ENCODE measurements at places on chromosomes 7 and 10. TPM values are rescaled to one million over a fixed set of nuclear protein-coding genes. Genes with fewer than 3 reads are reported as not detected.

DNA sequence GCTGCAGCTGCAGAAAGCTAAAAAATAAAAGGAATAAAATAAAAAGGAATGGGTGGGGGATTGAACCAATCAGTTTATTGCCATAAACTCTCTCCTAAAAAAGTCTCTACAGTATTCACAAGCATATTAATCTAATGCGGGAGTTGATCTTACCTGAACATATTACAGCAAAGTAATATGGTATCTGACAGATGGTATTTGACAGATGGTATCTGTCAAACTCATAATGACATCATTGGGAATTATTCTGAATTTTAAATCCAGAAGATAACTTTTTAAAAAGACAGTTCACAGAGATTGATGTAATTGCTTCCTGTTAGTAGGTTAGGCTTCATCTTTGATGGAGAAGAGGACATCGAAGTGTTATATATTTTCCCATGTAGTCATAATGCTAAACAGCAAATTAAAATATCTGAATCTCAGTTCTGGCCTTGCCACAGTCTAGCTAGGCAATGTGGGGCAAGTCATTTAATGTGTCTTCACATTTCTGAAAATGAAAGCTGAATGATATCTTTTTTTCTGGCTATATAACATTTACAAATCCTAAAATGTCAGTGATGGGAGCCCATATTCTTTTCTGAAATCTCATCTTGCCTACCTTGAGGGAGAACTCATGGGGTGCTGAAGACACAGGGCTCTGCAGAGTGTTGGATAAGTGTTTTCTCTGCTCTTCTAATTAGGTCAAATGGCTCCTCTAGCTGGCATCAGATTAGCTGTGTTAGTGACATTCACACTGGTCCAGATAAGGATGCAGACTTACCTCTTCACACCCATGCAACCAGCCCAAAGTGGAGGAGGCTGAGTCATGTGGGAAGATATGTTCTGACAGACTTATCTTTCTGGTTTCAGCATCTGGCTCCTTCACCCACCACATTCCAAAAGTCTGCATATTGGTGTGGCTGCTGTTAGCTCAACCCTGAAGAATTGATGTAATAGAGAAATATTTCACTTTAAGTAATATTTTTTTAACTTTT lies 2.1 kb upstream of the LIPM start:
- no peaks in the 10 kb centered on the region for H3K36me3 ChIP-seq
- no peak for DNase-seq
- H3K27ac ChIP-seq: no peak overlapping the region
- peaks cover 14% of the 10 kb centered on the region for H3K4me1 ChIP-seq

- DNase-seq: no peak
- no peak overlapping the region for H3K27ac ChIP-seq
- H3K36me3 ChIP-seq: no peaks in the 10 kb centered on the region
- H3K27me3 ChIP-seq: no peaks in the 10 kb centered on the region
- H3K4me3 ChIP-seq: no peak overlapping the region
These were observed 174.6 kb upstream of the ITGB1 start for GRCh38 chr10:33132626-33133025.

- no peak overlapping the region for H3K27ac ChIP-seq
- peaks cover 78% of the 10 kb centered on the region for H3K27me3 ChIP-seq
- no peaks in the 10 kb centered on the region for H3K4me1 ChIP-seq
- H3K36me3 ChIP-seq: no peaks in the 10 kb centered on the region
- no peak overlapping the region for H3K4me3 ChIP-seq
These were observed 6.5 kb downstream of the PTF1A start for GRCh38 chr10:23198610-23198939.

DNA sequence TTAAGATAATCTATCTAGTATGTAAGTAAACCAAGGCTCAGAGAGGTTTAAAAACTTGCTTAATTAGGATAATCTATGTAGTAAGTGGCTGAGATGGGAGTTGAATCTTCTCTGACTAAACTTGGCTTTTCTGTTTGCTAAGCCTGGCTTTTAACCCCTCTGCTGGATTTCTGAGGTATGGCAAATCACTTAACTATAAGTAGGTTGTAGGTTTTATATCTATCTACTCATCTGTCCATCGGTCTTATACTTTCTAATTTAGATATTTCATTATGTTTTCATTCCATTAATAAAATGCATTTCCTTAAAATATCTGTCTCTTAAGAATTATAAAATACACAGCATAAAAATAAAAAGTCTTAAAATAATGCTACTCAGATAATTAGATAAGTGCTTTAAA lies 59.4 kb downstream of the ST7 start:
- H3K27ac ChIP-seq: no peak overlapping the region
- no peaks in the 10 kb centered on the region for H3K36me3 ChIP-seq
- peaks cover 38% of the 10 kb centered on the region for H3K27me3 ChIP-seq

DNA sequence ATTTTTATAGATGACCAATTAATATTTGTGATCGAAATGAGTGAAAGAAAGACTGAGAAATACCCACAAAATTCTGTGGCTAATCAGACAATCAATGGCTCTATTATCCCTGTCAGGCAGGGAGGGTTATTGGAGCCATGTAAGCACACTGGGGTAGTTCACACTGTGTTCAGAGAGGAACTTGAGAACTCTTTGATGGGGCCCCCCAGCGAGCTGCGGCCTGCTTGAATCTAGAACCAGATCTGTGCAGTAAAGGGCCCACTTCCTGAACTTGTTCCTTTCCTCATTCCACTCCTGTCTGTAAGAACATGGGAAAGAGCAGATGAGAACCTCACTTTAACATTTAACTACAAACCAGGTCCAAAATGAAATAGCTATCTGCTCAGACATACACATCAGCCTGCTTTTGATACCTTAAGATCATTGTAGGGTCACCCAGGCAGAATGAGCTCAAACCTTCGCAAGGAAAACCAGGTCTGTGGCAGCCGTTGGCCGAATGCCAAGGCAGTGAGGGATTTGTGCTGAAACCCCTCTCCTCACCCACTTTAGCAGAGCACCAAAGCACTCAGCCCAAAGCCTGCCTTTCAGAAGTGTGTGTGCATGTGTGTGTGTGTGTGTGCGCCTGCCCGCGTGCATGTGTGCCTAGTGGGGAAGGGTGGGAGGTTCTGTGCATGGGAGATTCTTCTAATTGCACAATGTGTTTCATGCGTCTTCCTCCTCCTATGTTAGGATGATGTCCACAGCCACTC lies 365.6 kb upstream of the MGMT start:
- no peak overlapping the region for H3K4me3 ChIP-seq
- peaks cover under 1% of the 10 kb centered on the region for H3K27me3 ChIP-seq
- peaks cover 18% of the 10 kb centered on the region for H3K4me1 ChIP-seq
- H3K36me3 ChIP-seq: no peaks in the 10 kb centered on the region
- no peak overlapping the region for H3K27ac ChIP-seq
- no peak for DNase-seq

GRCh38 chr7:16616122-16616521 lies 29.4 kb downstream of the ANKMY2 start:
- peaks cover 18% of the 10 kb centered on the region for H3K4me1 ChIP-seq
- H3K27me3 ChIP-seq: no peaks in the 10 kb centered on the region
- H3K4me3 ChIP-seq: no peak overlapping the region
- H3K27ac ChIP-seq: no peak overlapping the region
- DNase-seq: no peak
- H3K36me3 ChIP-seq: peaks cover 14% of the 10 kb centered on the region

- no peaks in the 10 kb centered on the region for H3K4me1 ChIP-seq
- no peaks in the 10 kb centered on the region for H3K36me3 ChIP-seq
- no peaks in the 10 kb centered on the region for H3K27me3 ChIP-seq
- DNase-seq: no peak
These were observed 49.3 kb downstream of the TPK1 start for GRCh38 chr7:144786522-144786921.

DNA sequence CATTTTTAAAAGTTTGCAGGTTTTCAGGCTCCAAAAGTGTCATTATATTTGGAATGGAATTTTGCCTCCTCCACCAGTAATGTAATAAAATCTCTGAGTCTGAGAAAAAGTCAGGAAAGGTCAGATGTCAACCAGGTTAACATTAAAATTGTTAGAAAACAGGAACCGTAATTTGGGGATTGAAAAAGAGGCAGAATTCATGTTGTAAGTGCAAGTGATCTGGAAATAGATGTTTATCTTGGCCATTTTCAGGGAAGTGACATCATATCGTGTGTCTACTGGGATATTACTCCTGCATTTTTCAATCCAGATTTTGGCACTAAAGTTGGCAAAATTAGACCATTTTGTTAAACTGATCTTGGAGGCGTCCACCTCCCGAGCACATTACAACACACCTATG lies 428.5 kb upstream of the MGMT start:
- H3K36me3 ChIP-seq: no peaks in the 10 kb centered on the region
- H3K4me1 ChIP-seq: peaks cover 34% of the 10 kb centered on the region
- no peak for DNase-seq
- H3K27ac ChIP-seq: no peak overlapping the region
- peaks cover 17% of the 10 kb centered on the region for H3K27me3 ChIP-seq

- H3K36me3 ChIP-seq: no peaks in the 10 kb centered on the region
- no peak for DNase-seq
- peaks cover 25% of the 10 kb centered on the region for H3K27me3 ChIP-seq
- H3K4me3 ChIP-seq: no peak overlapping the region
These were observed 6.9 kb downstream of the TMEM130 start for GRCh38 chr7:98862716-98863420.

DNA sequence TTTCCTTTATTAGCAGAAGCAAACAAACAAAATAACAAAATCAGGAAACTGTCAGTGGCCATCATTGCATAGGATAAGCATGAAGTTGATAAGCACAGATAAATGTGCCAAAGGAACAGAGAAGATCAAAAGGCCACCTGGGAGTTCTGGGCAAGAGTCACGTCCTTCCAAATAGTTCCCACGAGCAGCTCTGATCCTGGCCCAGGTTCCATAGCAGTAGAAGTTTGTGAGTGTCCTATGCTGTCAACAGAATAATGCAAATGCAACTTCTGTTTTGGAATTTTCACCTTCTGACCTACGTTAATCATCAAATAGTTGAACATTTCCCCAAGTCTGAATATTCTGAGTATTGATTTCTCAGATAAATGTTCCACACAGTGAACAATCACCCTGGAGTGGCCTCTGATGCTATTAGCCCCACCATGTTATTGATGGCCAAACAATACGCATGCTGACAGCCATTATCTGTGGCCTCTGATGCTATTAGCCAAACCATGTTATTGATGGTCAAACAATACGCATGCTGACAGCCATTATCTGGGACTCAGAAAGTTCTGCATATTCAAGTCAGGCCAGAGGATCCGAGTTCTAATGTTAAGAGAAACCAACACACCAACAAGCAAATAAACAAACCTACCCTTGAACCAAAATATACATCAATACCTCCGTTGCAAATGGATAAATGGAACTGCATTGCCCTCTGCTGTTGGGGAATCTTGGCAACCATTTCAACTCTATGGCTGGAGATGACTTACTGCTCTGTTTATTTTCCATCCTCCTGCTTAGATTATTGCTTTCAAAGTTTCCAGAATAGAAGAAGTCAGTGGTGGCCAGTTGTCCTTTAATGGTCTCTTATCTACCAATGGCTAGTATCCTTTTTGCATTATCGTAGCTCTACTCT lies 63.3 kb downstream of the MRC1 start:
- H3K4me1 ChIP-seq: no peaks in the 10 kb centered on the region
- no peak for DNase-seq
- H3K36me3 ChIP-seq: no peaks in the 10 kb centered on the region
- H3K27me3 ChIP-seq: peaks cover 2% of the 10 kb centered on the region
- no peak overlapping the region for H3K4me3 ChIP-seq

- DNase-seq: no peak
- H3K27ac ChIP-seq: no peak overlapping the region
- H3K36me3 ChIP-seq: peaks cover 35% of the 10 kb centered on the region
- H3K4me1 ChIP-seq: no peaks in the 10 kb centered on the region
- no peak overlapping the region for H3K4me3 ChIP-seq
These were observed 84.1 kb downstream of the EZH2 start for GRCh38 chr7:148799893-148800555.

DNA sequence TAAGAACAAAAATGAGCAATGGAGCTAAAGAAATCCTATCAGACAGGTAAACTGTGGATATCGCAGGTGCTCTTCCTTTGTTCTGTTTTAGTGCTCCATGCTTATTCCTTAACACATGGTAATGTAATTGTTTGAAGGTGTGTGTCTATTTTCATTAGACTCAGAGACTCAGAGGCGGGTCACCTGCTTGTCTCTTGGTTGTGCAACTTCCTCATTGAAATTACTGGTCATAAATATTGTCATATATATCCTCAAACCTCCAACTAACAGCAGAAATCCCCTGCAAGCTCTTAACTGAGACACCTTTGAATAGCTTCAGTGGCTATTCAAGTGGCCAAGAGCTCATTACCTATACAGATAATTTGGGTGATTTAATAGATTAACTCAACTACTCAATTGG lies 177.2 kb downstream of the PTN start:
- no peak overlapping the region for H3K27ac ChIP-seq
- no peaks in the 10 kb centered on the region for H3K27me3 ChIP-seq
- H3K4me3 ChIP-seq: no peak overlapping the region
- H3K36me3 ChIP-seq: no peaks in the 10 kb centered on the region
- H3K4me1 ChIP-seq: no peaks in the 10 kb centered on the region

DNA sequence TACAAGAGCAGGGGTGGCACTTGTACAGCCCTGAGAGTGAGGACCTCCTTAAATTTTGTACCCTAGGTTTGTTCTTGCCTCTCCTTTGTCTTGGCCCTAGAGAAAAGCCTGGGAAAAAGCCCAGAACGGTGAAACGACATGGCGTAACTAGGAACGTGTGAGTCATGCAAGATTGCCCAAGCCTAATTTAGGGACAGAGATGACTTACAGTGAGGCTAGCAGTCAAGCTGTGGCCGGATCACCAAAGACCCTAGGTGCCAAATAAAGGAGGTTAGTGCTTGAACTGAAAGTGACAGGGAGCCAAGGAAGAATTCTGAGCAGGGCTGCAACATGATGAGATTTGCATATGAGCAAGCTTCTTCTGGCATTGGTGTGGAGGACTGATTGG lies 25.1 kb downstream of the TBXAS1 start:
- no peaks in the 10 kb centered on the region for H3K36me3 ChIP-seq
- H3K27ac ChIP-seq: no peak overlapping the region
- no peak for DNase-seq
- H3K4me1 ChIP-seq: peaks cover 17% of the 10 kb centered on the region
- H3K27me3 ChIP-seq: no peaks in the 10 kb centered on the region

DNA sequence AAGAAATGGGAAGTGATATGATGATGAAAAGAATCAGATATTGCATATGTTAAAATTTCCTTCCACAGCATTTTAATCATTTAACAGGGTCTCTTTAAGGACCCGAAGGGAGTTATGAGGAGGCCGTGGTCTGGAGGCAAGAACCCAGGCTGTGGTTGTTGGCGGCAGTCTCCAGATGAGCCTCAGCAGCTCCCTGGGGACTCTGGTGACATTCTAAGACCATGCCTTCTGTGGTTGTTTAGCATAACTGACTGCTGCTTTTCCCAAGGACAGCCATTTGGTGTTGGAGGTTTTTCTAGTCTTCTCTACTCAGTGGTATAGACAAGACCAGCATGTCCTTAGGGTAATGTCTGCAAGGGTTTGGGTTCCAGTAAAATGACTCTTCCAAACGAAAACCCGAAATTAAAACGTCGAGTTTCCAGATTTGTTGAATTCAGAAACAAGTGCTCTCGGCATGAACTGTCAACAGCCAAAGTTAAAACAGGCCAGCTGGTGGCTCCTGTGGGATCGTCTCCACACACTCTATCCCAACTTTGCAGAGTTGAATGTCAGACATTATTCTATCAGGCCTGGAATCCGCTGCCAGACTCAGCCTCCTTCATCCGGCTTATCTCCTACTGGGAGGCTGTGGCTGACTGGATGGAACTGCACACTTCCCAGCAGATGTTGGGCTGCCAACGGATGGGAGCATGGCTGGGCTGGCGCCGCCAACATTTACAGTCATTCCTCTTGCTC lies 183.1 kb downstream of the TAX1BP1 start:
- H3K36me3 ChIP-seq: no peaks in the 10 kb centered on the region
- H3K27ac ChIP-seq: no peak overlapping the region
- no peak for DNase-seq

ERVW-1 gene
- total RNA-seq: not detected

SPDYE2B gene
- not detected for total RNA-seq

WNT2 gene
- not detected for total RNA-seq

OPN4 gene
- not detected for total RNA-seq

SUPV3L1 gene
- 67.5 TPM for total RNA-seq

CH25H gene
- not detected for total RNA-seq

NACAD gene
- 0.05 TPM for total RNA-seq

DPYSL4 gene
- 24.1 TPM for total RNA-seq

MOGAT3 gene
- total RNA-seq: not detected

Measured in activated T-helper 1 cell treated with anti-CD3 and anti-CD28 coated beads, Interleukin-12 subunit alpha, Interleukin-12 subunit beta, Interleukin-2, Interleukin-4 antibody, amounts not matched to agents 30 ng/mL and 10 ng/mL and 1 ng/mL, durations not matched to agents 14 hours and 24 hours and 36 hours (primary cell).